ENCODE measurements at places on chromosomes 5 and 9. TPM values are rescaled to one million over a fixed set of nuclear protein-coding genes. Genes with fewer than 3 reads are reported as not detected.
A peak's percentile ranks its signal among the peaks of the same experiment; 100 is the strongest.

DNA sequence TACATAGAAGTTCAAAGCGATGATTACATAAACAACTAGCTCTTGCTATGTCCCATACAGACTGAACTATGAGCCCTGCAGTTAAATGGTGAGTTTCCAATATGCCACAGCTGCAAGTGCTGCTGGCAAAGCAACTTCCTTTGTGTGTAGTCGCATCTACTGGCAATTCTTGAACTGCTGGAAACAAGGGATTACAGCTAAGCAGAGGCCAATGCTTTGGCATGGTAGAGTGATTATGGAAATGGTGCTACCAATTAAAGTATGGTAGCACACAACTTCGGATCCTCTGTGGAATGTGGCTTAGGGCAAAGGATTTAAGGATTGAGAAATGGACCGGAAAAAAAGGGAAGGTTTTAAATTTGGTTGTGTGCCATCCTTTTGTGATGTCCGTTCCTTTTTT lies 856.6 kb downstream of the MAT2B start:
- no peak for DNase-seq

DNA sequence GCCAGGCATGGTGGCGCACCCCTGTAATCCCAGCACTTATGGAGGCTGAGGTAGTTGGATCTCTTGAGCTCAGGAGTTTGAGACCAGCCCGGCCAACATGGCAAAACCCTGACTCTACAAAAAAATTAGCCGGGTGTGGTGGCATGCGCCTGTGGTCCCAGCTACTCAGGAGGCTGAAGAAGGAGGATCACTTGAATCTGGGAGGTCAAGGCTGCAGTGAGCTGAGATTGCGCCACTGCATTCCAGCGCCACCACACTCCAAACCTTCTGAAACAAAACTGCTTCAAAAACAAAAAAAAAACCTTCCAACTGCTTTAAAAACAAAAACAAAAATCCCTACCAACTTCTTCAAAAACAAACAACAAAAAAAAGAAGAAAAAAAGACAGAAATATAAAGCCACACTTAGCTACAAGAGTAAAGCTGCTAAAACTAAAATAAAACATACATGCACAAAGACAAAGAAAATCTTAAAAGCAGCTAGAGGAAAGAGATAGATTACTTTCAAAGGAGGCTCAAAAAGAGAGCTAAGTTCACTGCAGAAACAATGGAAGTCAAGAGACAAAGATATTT lies 11.4 kb downstream of the DCAF10 start:
- no peak for DNase-seq

- no peak for DNase-seq
Measured at GRCh38 chr5:37808945-37809344, 30.9 kb downstream of the GDNF start.

DNA sequence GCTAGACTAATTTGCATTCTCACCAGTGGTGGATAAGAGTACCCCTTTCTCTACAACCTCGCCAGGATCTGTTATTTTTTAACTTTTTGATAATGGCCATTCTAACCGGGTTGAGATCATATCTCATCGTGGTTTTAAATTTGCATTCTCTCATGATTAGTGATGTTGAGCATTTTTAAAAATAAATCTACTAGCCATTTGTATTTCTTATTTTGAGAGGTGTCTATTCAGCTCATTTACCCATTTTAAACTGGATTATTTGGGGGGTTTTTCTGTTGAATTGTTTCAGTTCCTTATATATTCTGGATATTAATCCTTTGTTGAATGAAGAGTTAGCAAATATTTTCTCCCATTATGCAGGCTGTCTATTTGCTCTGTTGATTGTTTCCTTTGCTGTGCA lies 139.6 kb downstream of the ARSB start:
- no peak for DNase-seq

DNA sequence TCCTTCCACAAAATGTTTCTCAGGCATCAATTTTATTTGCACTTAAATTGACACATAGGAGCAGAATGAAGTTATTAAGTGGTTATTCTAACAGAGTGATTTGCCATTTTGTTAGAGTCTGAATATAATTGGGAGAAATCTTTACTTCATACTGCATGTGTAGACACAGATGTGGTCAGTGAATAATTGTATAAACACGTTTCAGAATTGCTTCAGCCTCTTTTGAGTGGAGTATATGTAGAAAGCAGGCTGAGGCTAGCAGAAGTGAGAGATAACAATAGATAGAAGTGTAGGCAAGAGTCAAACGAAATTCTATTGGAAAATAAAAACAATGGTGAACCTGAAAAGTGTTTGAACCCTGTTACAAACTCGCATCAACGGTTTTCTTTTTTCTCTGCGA lies 270.7 kb downstream of the TMEM167A start:
- no peak for DNase-seq

- peak; percentile 64 for DNase-seq
Measured at GRCh38 chr5:38384396-38384795, 126.0 kb downstream of the EGFLAM start.

DNA sequence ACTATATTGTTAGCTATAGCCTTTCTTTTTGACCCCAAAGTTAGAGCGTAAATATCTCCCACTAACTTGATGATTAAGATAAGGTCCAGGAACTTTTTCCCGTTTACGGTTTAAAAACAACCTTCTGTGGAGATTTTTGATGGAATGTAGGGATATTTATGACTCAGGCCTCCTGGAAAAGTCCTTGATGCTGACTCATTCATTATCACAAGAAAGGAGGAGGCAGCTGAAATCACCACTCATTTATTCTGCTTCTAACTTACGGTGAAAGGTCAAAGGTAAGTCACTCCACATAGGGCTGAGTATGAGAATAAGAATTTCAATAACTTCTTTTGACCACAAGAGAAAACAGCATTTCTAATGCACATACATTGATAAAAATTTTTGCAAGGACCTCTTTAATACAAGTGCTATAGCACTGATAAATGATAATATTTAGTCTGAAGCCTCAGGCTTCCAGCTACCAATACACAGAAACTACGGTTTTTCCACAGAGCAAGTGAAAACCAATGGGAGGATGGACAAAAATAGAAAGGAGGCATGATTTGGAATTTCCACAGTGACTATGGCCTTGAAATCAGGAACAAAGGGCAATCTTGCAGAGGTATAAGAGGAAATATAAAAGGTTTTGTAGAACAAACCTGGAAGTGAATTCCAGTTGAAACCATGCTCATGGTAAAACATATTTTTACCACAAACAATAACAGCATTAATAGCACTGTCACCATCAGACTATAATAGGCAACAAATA lies 146.5 kb downstream of the PPP2R2B start:
- DNase-seq: peak; percentile 27

DNA sequence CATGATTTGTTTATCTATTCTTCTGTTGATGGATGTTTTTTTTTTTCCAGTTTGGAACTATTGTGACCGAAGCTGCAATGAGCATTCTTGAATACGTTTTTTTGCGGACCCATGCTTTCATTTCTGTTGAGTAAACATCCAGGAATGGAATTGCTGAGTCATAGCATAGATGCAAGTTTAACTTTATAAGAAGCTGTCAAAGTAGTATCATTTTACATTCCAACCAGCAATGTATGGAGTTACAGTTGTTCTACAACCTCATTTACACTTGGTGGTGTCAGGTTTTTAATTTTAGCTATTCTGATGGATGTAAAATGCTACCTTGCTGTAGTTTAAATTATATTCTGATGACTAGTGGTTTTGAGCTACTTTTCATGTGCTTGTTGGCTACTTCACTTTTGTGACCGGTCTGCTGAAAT lies 49.0 kb downstream of the NPR3 start:
- peak; percentile 53 for DNase-seq

- DNase-seq: no peak
Measured at GRCh38 chr5:168374532-168374931, 83.1 kb downstream of the WWC1 start.

GRCh38 chr5:119417891-119418605 lies 34.2 kb upstream of the HSD17B4 start:
- no peak for DNase-seq

- no peak for DNase-seq
Measured at GRCh38 chr5:132099905-132100304, 26.3 kb downstream of the CSF2 start.

DNA sequence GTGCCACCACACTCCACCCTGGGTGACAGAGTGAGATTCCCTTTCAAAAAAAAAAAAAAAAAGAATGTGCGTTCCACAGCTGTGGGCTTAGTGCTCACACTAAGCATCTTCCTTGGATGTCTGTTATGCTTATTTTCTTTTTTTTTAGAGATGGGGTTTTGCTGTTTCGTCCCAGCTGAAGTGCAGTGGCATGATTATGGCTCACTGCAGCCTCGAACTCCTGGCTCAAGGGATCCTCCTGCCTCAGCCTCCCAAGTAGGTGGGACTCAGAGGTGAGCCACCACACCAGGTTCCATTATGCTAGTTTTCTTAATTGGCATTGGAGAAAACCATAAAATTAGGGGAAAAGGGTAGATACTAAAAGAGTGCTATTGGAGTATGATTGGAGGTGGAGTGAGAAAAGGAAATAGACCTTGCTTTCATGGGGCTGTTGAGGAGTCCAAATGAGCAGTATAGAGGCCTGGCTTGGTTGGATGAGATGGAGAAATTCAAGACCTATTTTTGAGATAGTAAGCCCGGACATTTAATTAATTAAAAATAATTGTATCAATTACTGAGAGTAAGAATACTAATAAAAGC lies 978 bp upstream of the BRD3OS start:
- no peak for DNase-seq

DNA sequence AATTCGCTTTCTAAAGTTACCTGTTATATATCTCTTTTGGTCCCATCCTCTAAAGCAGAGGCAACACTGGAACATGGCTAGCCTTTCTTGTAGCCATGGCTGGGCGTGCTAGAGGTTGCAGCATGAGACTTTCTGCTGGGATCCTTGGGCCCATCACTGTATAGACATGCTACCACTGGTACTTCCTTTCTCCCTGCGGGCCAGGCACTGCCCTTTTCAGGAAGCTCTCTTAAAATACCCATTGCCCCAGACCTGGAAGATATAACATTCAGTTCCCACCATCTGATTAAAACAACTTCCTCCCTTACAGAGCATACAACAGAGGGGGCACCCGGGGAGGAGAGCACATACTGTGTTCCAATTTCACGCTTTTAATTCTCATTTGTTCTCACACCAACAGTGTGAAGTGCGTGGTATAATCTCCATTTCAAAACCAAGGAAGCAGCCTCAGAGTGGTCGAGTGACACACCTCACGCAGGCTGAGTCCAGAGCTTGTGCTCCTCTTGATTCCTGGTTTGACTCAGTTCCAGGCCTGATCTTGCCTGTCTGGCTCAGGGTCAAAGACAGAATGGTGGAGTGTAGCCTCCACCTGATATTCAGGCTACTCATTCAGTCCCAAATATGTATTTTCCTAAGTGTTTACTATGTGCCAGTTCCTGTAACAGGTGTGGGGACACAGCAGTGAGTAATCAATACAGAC lies 22.6 kb downstream of the PTGS1 start:
- DNase-seq: no peak

DNA sequence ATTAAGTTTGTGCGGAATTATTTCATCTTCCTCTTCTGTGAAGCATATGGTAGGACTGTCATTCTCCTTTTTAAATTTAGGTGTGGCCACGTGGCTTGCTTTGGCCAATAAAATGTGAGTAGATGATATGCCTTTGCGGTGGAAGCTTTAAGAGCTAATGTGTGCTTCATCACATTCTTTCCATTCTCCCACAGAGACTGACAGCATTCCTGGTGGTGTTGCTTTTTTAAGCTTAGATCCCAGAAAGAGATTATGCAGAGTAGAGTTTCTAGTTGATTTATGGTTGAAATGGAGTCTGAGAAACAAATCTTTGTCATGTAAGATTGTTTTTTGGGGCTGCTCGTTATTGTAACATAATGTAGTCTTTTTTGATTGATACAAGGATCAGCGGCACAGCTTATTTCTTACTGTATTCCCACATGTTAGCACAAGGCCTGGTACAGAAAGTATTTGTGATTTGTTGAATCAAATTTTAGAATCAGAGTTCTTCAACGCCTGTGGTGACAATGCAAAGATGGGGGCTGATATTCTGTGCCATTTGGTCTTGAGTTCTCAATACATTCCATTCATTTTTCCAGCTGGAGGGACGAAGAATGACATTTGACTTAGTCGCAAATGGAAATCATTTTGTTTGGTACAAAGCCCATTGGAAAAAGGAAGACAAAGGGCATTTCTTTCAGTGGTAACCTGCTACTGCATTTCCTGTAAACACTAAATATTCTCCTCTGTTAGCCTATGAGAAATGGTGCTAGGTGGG lies 209.9 kb upstream of the VLDLR start:
- DNase-seq: peak; percentile 55

GRCh38 chr5:122480146-122480545 lies 168.1 kb downstream of the SNCAIP start:
- no peak for DNase-seq

DNA sequence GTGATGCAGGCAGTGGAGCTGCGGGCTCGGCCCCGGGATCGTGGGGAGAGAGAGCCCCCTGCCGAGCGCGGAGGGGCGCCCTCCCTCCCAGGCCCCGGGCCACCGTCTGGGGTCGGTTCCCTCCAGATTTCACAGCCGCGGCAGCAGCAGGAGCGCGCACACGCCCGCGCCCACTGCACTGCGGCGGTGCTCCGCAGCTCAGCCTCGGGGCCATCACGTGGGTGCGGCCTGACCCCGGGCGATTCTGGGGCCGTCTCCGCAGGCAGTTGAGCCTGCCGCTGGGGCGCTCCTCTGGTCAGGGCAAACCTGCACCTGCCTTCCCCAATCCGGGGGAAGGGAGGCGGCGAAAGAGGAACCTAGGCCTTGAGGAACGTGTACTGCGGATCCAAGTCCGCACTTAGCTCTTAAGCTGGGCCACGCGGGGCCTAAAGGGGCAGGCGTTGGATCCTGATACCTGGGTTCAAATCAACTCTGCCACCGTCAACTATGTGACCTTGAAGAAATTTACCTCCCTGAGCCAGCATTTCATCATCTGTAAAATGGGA lies 9.4 kb upstream of the DELE1 start:
- peak; percentile 33 for DNase-seq

CNTFR gene
- 0.05 TPM for total RNA-seq

LCN15 gene
- total RNA-seq: not detected

WNT8A gene
- total RNA-seq: not detected

SMIM3 gene
- total RNA-seq: 67.1 TPM

HAVCR1 gene
- not detected for total RNA-seq

VCAN gene
- total RNA-seq: 137 TPM

ZNF883 gene
- total RNA-seq: 0.36 TPM

TMC1 gene
- total RNA-seq: 0.40 TPM

SPATA9 gene
- 1.7 TPM for total RNA-seq
